ENCODE measurements at places on chromosomes 4 and X.

GRCh38 chr4:39042366-39042765 is 10.2 kb upstream of the TMEM156 start:
- H3K4me1 ChIP-seq = peaks cover 19% of the 10 kb centered on the region
- H3K36me3 ChIP-seq = no peaks in the 10 kb centered on the region
- DNase-seq = no peak
- no peaks in the 10 kb centered on the region for H3K27me3 ChIP-seq

- no peaks in the 10 kb centered on the region for H3K36me3 ChIP-seq
- peaks cover 2% of the 10 kb centered on the region for H3K27me3 ChIP-seq
- no peak overlapping the region for H3K4me3 ChIP-seq
- DNase-seq = no peak
Observed at GRCh38 chr4:154854362-154854761, 73.3 kb downstream of the RBM46 start.

- no peaks in the 10 kb centered on the region for H3K4me1 ChIP-seq
- no peaks in the 10 kb centered on the region for H3K27me3 ChIP-seq
- no peak for DNase-seq
- no peak overlapping the region for H3K4me3 ChIP-seq
Observed at GRCh38 chr4:44983083-44983482, 256.7 kb upstream of the GNPDA2 start.

DNA sequence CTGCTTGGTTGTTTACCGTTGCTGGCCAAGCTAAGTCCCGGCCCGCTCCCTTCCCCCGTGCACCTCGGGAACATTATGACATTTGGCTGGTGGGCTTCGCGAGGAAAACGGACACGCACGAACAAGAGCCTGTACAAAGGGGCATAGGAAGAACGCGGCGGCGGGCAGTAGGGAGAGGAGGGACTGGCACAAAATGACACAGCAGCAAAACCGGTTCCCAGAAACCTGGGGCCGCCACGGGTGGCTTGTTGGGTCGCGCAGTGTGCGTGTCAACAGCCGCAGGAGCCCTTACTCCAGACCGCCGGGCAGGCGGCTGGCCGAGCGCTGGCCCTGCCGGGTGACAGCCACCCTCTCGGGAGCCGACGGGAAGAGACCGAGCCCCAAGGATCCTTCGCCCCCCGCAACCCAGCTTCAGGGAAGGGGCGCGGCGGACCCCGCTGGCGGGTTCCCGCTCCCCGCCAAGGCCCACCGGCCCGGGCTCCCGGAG is 1.6 kb upstream of the LIN54 start:
- peak overlapping the region; percentile 90 for H3K27ac ChIP-seq
- peaks cover 49% of the 10 kb centered on the region for H3K4me1 ChIP-seq
- H3K36me3 ChIP-seq = no peaks in the 10 kb centered on the region
- H3K4me3 ChIP-seq = peak overlapping the region; percentile 93

- H3K27ac ChIP-seq = peak overlapping the region; percentile 71
- peaks cover 24% of the 10 kb centered on the region for H3K4me1 ChIP-seq
- H3K36me3 ChIP-seq = peaks cover 5% of the 10 kb centered on the region
- peak overlapping the region; percentile 45 for H3K4me3 ChIP-seq
- peaks cover 47% of the 10 kb centered on the region for H3K27me3 ChIP-seq
Observed at GRCh38 chr4:41213625-41214135, 662 bp downstream of the APBB2 start.

GRCh38 chr4:35105486-35105885 is 1138.8 kb downstream of the ARAP2 start:
- no peaks in the 10 kb centered on the region for H3K27me3 ChIP-seq
- H3K36me3 ChIP-seq = peaks cover 6% of the 10 kb centered on the region
- no peak overlapping the region for H3K4me3 ChIP-seq
- no peaks in the 10 kb centered on the region for H3K4me1 ChIP-seq

DNA sequence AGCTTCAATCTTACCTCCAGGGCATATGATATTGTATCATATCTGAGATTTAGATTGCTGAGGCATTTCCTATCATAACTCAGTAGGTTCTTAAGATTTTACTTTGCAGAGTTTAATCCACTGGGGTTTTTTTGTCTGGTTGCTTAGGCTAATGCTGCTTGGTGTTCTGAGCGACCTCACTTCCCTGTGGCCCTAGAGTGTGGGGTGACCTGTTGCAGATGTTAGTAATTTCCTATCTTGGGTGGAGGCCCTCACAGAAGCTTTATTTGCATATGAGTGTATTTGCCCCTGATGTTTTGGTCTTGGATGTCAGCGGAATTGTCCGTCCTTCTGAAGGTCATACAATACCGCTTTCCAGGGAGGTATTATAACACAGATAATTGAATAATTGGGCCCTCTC is 137.1 kb downstream of the NDST3 start:
- H3K27ac ChIP-seq = no peak overlapping the region
- no peaks in the 10 kb centered on the region for H3K4me1 ChIP-seq
- no peak overlapping the region for H3K4me3 ChIP-seq
- H3K36me3 ChIP-seq = no peaks in the 10 kb centered on the region

DNA sequence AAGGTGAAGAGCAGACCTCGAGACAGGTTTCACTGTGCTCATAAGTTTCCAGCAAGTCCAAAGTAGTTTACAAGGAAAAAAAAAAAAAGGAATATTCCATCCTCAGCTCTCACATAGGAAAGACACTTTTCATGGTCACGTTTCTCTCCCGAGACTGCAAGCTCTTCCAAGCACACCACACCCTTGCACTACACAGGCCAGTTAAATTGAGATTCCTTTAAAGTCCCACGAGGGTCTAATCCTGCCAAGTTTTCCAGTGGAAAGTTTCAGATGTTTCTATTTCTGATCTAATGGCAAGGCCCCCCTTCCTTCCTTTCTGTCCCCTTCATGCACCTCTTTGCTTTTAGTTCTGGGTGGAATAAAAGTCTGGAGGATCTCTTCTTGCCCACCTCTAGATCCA is 67.9 kb upstream of the PCDH19 start:
- no peak overlapping the region for H3K27ac ChIP-seq
- H3K4me3 ChIP-seq = no peak overlapping the region
- DNase-seq = no peak
- H3K4me1 ChIP-seq = no peaks in the 10 kb centered on the region

GRCh38 chr4:182807767-182808548 is 109.2 kb downstream of the DCTD start:
- peaks cover 8% of the 10 kb centered on the region for H3K36me3 ChIP-seq
- no peak overlapping the region for H3K4me3 ChIP-seq
- no peaks in the 10 kb centered on the region for H3K27me3 ChIP-seq
- no peak overlapping the region for H3K27ac ChIP-seq
- DNase-seq = no peak

DNA sequence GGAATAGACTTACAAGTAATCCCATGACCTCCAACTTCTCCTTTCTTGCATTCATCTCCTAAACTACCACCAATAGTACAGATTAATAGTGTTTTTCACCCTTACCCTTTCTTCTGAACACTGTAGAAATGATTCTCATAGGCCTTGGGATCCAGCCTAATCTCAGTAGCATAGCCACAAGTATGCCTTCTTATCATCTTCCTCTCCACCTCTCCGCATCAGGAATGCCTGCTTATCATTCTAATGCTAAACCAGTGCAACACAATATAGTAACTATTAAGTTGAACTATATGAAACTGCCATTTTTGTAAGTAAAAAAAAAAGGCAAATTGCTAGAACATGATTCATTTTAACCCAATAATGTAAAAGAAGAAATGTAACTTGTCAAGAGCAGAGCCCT is 79.5 kb upstream of the IL2 start:
- H3K27me3 ChIP-seq = no peaks in the 10 kb centered on the region
- no peak overlapping the region for H3K4me3 ChIP-seq
- H3K36me3 ChIP-seq = no peaks in the 10 kb centered on the region
- H3K27ac ChIP-seq = no peak overlapping the region
- peaks cover 10% of the 10 kb centered on the region for H3K4me1 ChIP-seq

DNA sequence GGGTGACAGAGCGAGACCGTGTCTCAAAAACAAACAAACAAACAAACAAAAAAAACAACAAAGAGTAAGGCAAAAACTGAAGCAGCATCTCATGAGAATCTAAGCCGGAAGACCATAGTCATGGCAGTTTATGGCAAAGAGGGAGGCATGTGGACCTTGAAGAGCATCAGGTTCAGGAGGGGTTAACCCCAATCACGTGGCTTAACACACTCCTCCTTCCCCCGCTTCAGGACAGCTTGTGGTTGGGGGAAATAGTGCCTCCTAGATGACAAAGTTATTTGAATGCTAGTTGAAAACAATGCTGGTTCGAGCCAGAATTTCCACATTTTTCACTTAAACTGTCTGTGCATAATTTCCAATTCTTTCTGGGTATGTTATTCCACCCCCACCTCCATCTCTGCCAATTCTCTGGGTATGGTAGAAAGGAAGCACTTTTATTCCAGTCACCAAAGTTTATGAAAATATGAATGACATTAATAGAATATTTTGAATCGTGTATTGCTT is 11.7 kb upstream of the MAP7D3 start:
- H3K4me3 ChIP-seq = no peak overlapping the region
- peaks cover 10% of the 10 kb centered on the region for H3K27me3 ChIP-seq
- peaks cover 13% of the 10 kb centered on the region for H3K4me1 ChIP-seq
- no peak overlapping the region for H3K27ac ChIP-seq

Data from natural killer cell treated with Interleukin-12 subunit alpha and Interleukin-12 subunit beta and Interleukin-15 and Interleukin-18, amount 100 ng/mL, for 72 hours (primary cell).